ENCODE measurements at places on chromosomes 12 and 14. TPM values are rescaled to one million over a fixed set of nuclear protein-coding genes. Genes with fewer than 3 reads are reported as not detected.

DNA sequence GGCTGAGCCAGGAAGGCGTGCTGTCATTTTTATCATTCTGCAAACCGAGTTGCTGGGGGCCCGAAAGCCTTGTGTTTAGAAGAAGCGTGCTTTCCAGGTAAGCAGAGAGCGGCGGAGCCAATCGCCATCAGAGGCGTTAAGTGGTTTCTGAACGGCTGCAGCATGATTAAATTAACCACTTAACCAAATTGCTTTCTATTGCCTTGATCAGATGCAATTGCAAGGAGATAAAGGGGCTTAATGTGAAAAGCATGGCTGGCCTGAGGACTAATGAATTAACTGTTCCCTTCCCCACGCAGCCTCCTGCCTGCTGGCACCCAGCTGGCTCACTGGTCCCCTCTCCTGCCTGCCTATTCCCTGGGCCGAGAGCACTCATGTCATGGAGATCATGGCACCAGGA lies 36.6 kb upstream of the CHGA start:
- peaks cover 16% of the 10 kb centered on the region for H3K27me3 ChIP-seq
- no peaks in the 10 kb centered on the region for H3K36me3 ChIP-seq
- no peak overlapping the region for H3K4me3 ChIP-seq
- H3K4me1 ChIP-seq, result peaks cover 5% of the 10 kb centered on the region
- DNase-seq, result no peak
- H3K27ac ChIP-seq, result no peak overlapping the region

DNA sequence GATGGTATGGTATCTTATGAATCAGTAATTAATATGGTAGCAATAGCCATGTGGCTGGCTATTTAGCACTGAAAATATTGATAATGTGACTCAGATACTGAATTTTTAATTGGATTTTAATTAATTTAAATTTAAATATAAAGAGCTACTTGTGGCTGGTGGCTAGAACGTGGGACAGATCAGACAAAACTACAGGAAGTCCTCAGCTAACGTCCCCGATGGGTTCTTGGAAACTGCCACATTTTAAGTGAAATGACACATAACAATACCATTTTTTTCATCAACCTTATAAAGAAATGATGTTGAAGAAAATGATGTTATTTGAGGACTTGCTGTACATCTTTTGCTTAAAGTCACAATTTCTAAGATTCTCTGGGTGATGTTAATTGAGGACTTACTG lies 138.1 kb upstream of the FLRT2 start:
- no peaks in the 10 kb centered on the region for H3K27me3 ChIP-seq
- no peaks in the 10 kb centered on the region for H3K36me3 ChIP-seq
- DNase-seq, result peak; percentile 10
- H3K27ac ChIP-seq, result no peak overlapping the region
- no peak overlapping the region for H3K4me3 ChIP-seq

- DNase-seq, result peak; percentile 35
- H3K4me3 ChIP-seq, result peak overlapping the region; percentile 79
- H3K27ac ChIP-seq, result peak overlapping the region; percentile 89
- H3K27me3 ChIP-seq, result no peaks in the 10 kb centered on the region
- peaks cover 4% of the 10 kb centered on the region for H3K36me3 ChIP-seq
Observed at GRCh38 chr12:121538699-121539061, 42.1 kb downstream of the KDM2B start.

DNA sequence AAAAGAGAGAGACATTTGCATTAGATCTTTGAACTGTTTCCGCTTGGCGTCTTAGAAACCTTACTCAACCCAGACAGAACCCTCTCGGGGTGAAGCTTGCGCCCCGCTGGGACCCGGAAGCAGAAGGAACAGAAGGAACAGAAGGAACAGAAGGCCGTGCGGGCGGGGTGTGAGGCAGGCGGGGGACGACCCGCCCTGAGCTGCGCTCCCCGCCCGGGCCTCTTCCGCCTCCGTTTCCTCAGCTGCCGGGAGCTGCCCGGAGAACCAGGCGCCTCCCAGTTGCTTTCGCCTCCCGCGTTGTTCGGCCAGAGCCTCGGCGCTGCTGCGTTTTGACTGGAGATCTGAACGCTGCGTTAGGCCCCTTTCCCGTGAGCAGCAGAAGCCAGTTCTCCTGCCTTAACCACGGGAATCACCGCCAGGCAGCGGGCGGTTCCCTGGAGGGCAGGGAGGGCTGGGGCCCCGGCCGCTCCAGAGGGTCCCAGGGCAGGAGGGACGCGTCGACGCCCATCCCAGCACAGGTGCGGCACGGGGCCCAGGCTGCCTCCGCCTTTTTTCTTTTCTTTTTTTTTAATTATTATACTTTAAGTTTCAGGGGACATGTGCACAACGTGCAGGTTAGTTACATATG lies 19.3 kb upstream of the MMP17 start:
- H3K4me3 ChIP-seq, result peak overlapping the region; percentile 48
- no peaks in the 10 kb centered on the region for H3K4me1 ChIP-seq
- peaks cover 6% of the 10 kb centered on the region for H3K36me3 ChIP-seq
- DNase-seq, result peak; percentile 38

- no peaks in the 10 kb centered on the region for H3K4me1 ChIP-seq
- no peaks in the 10 kb centered on the region for H3K27me3 ChIP-seq
- DNase-seq, result no peak
- H3K4me3 ChIP-seq, result no peak overlapping the region
- H3K27ac ChIP-seq, result no peak overlapping the region
Observed at GRCh38 chr12:100077367-100077766, 65.3 kb downstream of the BLTP3B start.

- no peaks in the 10 kb centered on the region for H3K36me3 ChIP-seq
- H3K4me3 ChIP-seq, result no peak overlapping the region
- no peaks in the 10 kb centered on the region for H3K27me3 ChIP-seq
- no peak for DNase-seq
- H3K27ac ChIP-seq, result no peak overlapping the region
Observed at GRCh38 chr14:30243805-30244204, 315.2 kb upstream of the G2E3 start.

DNA sequence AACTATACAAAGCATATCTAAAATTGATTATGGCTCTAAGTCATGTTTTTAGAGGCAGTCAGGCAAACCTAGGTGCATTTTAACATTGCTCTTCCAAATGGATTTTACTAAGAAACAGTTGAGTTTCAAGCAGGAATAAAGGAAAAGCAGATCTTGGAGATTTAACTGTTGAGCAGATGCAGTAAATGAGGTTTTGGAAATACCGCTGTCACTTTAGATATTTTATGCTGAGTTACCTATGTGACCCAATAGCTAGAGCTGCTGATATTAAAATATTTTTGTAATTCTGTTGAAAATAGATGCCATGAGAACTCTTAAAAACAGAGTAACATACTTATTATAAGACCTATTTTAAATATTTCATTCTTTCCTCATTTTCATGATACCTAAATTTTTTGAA lies 181.4 kb downstream of the SYT1 start:
- H3K4me1 ChIP-seq, result no peaks in the 10 kb centered on the region
- no peaks in the 10 kb centered on the region for H3K36me3 ChIP-seq
- no peak for DNase-seq

DNA sequence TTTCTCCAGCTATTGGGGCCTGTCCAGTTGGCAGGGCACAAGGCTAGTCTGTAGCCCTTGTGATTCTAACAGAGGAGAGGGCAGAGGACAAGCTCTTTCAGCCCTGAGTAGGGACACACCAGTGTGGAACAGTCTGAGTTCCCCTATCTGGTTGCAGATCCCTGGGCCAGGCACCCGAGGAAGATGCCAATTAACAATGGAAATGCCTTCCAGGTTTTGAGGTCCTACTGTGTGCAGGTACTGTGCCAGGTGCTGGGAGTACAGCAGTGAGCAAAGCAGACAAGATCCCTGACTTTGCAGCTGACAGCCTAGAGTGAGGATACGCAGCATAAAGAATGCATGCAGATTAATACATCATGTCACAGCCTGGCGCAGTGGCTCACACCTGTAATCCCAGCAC lies 17.1 kb downstream of the DTX1 start:
- no peak overlapping the region for H3K4me3 ChIP-seq
- H3K4me1 ChIP-seq, result peaks cover 42% of the 10 kb centered on the region
- no peak for DNase-seq
- no peaks in the 10 kb centered on the region for H3K27me3 ChIP-seq

- H3K4me3 ChIP-seq, result no peak overlapping the region
- H3K36me3 ChIP-seq, result no peaks in the 10 kb centered on the region
Observed at GRCh38 chr12:13162904-13163303, 33.6 kb upstream of the EMP1 start.

GRCh38 chr12:31117203-31118011 lies 43.7 kb downstream of the DDX11 start:
- H3K36me3 ChIP-seq, result no peaks in the 10 kb centered on the region
- DNase-seq, result peak; percentile 63
- H3K27ac ChIP-seq, result no peak overlapping the region
- H3K4me3 ChIP-seq, result peak overlapping the region; percentile 71
- no peaks in the 10 kb centered on the region for H3K4me1 ChIP-seq

DNA sequence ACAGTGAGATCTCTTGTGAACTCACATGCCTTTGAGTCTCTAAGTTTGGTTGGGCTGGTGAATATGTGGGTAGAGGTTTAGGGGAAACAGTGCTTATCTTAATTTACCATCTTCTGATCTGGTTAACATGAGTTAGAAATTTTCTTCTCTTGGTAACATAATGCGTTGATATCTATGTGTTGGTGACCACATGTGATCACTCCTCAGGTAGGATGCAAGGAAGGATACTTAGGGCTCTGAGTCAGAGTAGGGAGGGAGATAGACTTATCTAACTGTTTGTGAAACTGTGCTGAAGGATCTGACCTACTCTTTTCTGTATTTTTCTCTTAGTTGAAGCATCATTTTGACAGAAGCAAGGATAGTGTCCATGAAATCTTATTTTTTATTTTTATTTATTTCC lies 23.1 kb downstream of the FAM234B start:
- no peak overlapping the region for H3K4me3 ChIP-seq
- H3K4me1 ChIP-seq, result no peaks in the 10 kb centered on the region
- peaks cover 13% of the 10 kb centered on the region for H3K36me3 ChIP-seq
- no peaks in the 10 kb centered on the region for H3K27me3 ChIP-seq

DNA sequence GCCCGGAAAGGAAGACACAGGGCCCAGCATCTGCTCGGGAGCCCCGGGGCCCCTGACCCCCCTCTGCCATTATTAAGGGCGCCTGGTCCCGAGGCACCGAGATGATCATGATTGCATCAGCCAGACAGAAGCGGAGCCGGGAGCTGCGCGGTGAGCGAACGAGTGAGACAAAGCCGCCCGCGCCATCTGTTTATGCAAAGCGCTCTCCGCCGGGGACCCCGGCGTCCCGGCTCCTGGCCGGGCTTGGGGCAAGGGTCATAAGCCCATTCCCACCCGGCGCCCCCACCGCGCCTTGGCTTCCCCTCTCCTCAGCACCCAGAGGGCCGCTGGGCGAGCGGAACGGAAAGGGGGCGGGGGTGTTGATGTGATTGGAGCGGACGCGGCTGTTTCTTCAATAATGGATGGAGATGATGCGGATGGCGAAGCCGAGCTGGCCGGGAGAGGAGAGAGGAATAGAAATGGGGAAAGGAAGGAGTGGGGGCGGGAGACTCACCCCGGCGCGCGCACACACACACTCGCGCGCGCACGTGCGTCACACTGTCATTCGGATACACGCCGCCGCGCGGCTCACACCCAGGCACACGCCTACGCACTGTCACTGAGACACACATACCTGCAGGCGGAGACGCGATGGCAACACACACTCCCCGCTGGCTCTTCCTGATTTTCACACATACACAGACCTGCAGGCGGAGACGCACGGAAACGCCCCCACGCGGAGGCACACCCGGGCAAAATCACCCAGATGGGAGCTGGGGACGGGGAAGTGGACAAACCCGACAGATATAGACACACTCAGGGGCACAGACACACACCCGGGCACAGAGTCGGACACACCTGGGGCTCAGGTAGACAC lies 10.7 kb downstream of the STAC3 start:
- H3K4me3 ChIP-seq, result peak overlapping the region; percentile 83
- H3K27me3 ChIP-seq, result peaks cover 41% of the 10 kb centered on the region
- H3K27ac ChIP-seq, result peak overlapping the region; percentile 67
- H3K4me1 ChIP-seq, result peaks cover 57% of the 10 kb centered on the region

GRCh38 chr14:24978862-24979724 lies 70.9 kb downstream of the STXBP6 start:
- H3K27me3 ChIP-seq, result peaks cover 6% of the 10 kb centered on the region
- no peak overlapping the region for H3K27ac ChIP-seq
- DNase-seq, result no peak

DNA sequence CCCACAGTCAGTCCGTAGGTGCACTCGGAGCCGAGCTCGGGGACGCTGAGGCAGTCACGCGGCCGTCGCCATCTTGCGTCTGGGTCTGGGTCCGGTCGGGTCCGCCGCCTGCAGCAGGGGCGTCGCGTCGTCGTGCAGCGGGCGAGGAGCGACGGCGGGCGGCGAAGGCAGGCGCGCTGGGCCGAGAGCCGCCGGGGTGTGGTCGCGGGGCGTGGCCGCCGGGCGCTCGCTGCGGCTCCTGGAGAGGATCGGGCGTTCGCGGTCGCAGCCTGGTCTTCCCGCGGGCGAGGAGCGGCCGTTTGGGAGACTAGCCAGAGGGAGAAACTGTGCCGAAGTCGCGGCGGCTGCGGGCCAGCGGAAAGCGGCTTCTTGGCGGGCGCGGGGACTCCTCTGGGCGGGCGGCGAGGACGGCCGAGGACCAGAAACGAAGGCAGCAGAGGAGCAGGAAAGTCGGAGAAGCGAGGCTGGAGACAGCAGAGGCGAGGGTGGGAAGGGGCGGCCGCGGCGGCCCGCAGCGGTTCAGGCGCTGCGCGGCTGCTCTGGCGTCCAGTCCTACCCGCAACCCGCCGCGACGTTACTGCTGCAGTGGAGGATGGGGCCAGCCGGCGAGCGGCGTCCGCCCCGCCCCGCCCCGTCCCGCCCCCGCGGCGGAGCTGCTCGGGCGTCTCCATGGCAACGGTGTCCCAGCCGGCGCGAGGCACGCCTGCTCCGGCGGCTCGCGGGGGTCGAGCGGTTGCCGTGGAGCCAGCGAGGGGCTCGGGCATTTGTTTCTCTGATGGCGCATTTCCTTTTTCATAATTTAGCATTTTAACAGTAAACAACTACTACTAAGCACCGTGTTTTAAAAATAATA lies at the start of gene PNMA1:
TSS of gene PNMA1 (minus strand) at position 582 of the 853 bp plus-strand sequence. CDS start 745 bp downstream, outside the sequence.
- H3K4me1 ChIP-seq, result peaks cover 18% of the 10 kb centered on the region
- DNase-seq, result peak; percentile 89
- no peaks in the 10 kb centered on the region for H3K27me3 ChIP-seq
- H3K4me3 ChIP-seq, result peak within 1 kb of the TSS; percentile 93
- H3K27ac ChIP-seq, result peak within 1 kb of the TSS; percentile 98
- H3K36me3 ChIP-seq, result peaks cover 24% of the 10 kb centered on the region

RPS6KA5 gene
- 12.8 TPM for total RNA-seq

TSPAN19 gene
- total RNA-seq, result not detected

ANKS1B gene
- not detected for total RNA-seq

CHGA gene
- total RNA-seq, result not detected

LLPH gene
- 34.1 TPM for total RNA-seq

IAPP gene
- not detected for total RNA-seq

TAS2R50 gene
- total RNA-seq, result not detected

PRH2 gene
- total RNA-seq, result not detected
